ENCODE measurements at places on chromosomes 4 and X.

GRCh38 chrX:154696676-154697045 lies 43.3 kb upstream of the CTAG2 start:
- DNase-seq = peak; percentile 19

DNA sequence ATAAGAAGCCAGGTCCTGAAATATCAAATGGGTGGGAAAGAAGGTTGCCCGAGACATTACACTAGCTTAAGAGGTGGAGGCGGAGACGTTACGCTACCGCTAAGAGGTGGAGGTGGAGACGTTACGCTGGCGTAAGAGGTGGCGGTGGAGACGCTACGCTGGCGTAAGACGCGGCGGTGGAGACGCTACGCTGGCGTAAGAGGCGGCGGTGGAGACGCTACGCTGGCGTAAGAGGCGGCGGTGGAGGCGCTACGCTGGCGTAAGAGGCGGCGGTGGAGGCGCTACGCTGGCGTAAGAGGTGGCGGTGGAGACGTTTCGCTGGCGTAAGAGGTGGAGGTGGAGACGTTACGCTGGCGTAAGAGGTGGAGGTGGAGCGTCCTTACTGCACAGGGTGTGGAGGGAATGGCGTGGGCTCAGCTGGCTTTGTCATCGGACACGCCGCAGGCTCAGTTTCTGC lies 12.8 kb downstream of the CYP4V2 start:
- DNase-seq = peak; percentile 56

DNA sequence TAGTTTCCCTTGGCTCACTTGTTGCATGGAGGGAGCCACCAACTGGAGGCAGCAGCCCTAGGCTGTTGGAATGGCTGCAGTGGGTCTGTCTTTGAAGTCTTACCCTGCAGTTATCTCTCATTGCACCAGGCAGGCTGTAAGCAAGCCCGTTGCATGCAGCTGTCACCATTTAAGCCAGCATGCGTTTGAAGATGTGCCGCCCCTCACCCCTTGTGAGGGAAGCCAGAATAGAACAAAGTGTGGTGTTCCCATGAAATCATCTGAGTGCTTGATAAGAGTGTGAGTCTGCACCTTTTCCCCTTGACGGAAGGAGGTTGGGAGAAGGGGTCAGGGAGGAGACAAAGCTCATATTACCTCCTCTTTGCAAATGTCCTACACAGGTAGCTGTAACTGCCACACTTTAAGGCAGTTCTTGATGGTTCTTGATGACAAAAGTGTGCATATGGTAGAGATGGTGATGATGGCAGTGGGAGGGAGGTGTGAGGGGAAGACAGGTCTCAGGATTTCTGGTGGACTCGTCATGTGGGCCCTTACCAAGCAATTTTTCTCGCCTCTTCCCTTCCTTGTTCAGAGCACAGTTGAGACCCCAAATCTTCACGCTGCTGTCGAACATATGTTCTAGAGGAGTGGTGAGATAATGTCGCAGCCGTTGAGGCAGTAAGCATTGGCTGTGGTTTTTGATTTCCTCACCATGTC lies 191.4 kb upstream of the LEF1 start:
- no peak for DNase-seq

DNA sequence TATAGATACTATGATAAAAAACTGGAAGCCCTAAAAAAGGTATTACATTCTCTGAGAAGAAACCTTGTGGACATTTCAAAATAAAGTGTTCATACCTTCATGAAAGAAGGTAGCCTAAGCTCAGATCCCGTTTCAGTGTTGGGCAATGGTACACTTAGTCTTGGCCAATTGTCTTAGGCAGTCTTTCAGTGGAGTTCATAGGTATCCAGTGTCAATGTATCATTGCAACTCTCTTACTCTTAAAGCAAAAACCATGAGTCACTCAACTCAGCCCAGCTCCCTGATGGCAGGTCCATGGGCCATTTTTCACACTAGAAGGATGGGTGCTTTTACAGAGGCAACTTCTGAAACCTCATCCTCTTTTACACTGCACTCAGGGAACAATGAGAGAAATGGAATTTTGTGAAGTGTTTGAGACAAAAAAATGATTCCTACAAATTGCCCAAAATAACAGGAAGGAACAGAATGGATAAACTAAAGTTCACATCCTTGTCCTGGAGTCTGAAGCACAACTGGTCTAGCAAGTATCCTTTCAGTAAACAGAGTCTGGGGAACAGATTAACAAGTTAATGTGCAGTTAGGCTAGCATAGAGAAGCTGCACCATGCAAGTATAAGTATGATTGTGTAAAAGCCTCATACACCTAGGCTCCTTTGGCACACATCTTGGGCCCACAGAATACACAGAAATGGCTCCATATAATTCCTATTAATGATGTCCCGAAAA lies 7.0 kb upstream of the ZNF827 start:
- no peak for DNase-seq

DNA sequence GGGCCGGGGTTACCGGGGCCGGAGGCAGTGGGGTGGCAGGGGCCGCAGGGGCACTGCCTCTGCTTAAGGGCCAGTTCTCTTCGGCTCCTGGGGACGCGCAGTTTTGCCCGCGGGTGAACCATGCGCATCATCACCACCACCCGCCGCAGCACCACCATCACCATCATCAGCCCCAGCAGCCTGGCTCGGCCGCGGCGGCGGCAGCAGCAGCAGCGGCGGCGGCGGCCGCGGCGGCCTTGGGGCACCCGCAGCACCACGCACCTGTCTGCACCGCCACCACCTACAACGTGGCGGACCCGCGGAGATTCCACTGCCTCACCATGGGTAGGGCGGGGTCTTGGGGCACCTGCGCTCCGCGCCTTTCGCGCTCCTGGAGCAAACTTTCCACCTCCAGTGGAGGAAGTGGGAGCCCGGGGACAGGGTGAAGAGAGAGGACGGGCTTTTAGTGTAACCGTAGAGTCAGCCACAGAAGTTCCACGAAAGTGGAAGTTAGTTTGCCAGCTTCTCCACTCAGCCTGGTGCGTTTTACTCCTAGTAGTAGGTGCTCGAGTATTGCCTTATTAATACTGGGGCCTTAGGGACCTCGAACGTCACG lies 729 bp downstream of the GSX2 start:
- DNase-seq = no peak

DNA sequence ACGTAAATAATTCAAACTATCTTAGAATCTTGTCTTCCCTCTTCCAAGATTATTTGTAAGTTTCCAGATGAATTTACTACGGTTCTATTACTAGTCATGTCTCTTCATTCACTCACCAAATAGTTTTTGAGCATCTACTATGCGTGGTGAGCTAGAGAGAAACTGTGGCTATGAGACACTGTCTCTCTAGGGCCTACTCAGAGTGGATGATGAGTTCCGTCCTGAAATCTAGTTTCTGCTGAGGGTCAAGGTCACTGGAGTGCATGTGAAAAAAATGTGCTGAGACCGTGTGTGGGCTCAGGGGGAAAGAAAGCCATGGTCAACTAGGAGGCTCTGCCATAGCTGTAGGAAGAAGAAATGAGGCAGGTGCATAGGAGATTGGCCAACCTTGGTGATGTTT lies 320.2 kb upstream of the GATB start:
- no peak for DNase-seq

DNA sequence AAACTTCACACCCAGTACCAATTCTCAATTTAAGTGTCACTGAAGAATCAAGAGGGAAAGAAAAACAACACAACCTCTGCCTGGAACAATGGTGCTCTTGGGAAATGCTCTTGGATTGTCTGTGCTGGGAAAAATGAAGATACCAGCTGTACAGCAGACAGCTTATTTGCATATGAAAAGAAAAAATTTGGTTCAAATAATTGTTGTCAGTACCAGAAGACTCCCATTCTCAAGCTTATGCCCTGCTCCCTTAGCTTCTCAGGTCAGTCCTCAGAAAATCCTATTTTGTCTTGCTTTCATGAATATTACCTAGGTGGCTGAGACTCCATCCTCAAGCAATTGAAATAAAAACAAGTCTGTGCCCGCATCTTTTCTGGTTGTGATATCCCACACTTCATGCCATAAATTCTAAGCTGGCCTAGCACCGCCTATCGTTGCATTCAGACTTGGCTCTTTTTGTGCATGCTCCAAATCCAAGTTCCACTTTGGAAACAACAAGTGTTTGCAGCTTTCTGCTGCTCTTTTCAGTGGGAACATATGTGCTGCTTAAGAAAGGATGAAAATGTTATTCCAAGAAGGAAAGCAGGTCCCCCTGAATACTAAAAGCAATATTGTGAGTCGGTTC lies 431.6 kb downstream of the INPP4B start:
- no peak for DNase-seq

DNA sequence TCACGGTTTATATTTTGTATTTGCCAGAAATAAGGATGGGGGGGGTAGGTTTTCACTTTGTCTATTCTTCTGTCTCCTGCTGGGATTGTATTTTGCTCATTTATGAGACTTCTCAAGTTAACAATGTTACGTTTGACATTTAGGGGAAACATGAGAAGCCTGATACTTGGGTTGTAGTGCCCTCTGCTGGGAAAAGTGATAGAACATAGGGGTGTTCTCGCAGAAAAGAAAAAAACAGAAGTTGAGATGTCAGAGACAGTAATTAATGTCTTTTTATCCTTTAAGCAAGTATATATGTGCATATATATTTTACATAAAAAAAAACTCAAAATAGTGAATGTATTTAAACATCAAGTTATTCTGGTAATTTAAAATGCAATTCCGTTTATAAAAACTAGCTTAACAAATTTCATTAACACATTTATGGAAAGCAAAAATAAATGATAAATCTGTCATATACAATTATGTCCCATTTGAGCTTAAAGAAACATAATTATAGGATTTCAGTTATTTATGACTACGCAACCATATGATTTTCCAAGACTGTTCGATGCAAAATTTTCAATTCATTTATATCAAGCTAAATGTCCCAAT lies 46.0 kb upstream of the TMPRSS11F start:
- DNase-seq = peak; percentile 53

GRCh38 chr4:161817914-161818313 lies 345.9 kb downstream of the FSTL5 start:
- no peak for DNase-seq

- no peak for DNase-seq
These were observed 222.6 kb upstream of the RASGEF1B start for GRCh38 chr4:81694176-81694913.

- DNase-seq = peak; percentile 13
These were observed 3.3 kb upstream of the MAGEA8 start for GRCh38 chrX:149877636-149878035.

- no peak for DNase-seq
These were observed 117.3 kb downstream of the WDFY3 start for GRCh38 chr4:84849051-84849640.

DNA sequence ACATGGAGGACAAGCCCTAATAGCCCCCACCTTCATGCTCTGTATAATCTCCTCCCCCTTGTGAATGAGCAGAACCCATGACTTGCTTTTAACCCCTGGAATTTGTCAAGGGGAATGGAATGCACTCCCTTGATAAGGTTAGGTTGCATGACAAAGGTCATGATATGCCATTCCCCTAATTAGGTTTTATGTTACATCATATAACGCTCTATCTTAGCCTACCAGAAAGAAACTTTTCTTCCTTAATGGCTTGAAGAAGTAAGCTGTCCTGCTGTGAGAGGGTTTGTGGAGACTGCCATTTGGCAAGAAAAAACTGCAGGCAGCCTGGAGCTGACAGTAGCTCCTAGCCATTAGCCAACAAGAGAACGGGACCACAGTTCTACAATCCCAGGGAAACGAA lies 399.8 kb upstream of the MAD2L1 start:
- DNase-seq = no peak

DNA sequence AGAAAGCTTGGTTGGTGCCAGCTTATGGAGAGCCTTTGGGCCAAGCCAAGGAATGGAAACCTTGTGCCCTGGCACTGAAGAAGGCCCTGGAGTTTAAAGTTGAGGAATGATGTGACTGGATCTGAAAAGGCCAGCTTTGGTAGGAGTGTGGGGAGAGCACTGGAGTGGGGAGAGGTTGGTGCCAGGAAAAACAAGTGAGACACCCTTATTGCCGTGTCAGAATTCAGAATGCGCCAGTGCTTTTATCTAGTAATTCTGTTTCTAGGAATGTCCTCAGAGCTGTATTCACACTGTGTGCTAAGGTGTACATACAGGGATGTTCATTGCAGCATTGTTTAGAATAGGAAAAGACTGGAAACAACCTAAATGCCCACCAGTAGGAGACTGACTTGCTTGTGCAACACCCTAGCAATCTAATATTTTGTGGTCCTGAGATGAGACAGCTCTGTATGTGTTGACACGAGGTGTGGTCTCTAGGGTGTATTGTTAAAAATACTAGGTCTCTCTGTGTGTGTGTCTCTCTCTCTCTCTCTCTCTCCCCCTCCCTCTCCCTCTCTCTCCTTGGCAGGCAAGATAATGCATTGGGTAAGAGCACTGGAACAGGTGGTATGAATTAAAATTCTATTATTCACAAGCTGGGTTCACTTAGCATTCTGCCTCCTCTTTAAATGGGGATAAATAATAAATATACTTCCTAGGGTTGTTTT lies 107.8 kb downstream of the GATB start:
- peak; percentile 78 for DNase-seq

DNA sequence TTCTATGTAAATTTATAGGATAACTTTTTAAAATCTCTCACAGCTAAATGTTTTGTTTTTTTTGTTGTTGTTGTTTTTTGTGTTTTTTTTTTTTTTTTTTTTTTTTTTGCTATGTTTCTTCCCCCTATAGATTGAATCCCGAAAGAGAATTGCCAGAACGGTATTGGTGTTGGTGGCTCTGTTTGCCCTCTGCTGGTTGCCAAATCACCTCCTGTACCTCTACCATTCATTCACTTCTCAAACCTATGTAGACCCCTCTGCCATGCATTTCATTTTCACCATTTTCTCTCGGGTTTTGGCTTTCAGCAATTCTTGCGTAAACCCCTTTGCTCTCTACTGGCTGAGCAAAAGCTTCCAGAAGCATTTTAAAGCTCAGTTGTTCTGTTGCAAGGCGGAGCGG lies 4.1 kb downstream of the BRS3 start:
- no peak for DNase-seq

DNA sequence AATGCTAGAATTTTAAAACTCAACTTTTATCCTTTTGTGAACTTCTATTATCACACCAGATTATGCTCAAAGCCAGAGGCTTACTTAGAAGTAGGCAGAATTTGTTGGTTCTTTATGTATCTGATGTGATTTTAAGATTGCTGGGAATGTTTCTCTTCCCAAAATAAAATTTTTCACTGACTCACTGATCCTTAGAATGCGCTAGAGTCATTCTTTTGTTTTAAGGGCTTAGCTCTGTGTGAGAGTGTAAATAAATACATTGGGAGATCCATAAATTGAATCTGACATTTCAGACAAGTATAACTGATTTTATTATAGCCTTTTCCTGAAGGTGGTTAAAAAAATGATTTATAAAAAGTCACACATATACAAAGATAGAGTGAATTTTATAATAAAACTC lies 101.3 kb downstream of the LARP1B start:
- peak; percentile 11 for DNase-seq

DNA sequence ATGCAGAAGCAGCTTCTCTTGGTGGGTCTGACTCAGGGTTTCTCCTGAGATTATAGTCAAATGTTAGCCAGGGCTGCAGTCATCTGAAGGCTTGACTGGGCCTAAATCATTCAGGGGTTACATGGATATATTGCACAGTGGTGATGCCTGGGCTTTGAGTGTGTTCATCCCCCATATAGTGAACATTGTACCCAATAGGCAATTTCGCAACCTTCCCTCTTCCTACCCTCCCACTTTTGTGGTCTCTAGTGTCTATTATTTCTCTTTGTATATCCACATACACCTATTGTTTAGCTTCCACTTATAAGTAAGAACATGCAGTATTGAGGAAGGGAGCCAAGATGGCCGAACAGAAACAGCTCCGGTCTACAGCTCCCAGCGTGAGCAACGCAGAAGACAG lies 90.3 kb upstream of the CAMK2D start:
- no peak for DNase-seq

Measured in fibroblast of skin of right quadriceps (primary cell).